ENCODE measurements at places on chromosomes 2 and 18.

GRCh38 chr18:58337686-58338085 lies 291.2 kb downstream of the ALPK2 start:
- DNase-seq = no peak

DNA sequence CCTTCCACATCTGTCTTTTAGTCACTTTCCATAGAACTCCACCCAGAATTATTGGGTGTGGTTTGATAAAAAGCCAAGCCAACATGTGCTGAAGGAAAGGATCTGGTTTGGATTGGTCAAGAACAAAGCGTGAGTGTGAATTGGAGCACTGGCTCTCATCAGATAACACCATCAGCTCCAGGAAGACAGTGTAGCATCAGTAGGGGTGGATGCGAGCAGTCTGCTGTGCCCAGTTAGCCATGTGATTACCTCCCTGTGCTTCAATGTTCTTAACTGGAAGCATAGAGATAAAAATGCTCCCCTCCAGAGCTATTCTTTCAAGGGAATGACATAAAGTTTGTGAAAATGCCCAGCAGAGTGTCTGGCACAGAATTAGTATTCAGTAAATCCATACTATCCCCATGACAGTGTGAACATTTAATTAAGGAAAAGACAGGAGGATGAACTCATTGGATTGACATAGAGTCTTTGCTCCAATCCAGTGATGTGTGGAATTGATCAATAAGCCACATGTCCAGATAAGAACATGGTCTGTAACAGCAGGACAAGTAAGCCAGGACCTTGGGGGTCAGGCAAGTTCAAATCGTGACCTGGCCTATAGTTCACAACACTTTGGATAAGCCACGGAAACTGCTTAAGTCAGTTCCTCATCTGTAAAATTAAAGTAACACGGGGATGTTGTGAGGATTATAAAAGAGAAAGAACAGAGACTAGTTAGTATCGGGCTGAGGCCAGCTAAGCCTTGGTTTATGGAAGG lies 68.0 kb downstream of the FAM124B start:
- DNase-seq = no peak

GRCh38 chr18:68848242-68848641 lies 50.4 kb downstream of the CCDC102B start:
- DNase-seq = no peak

- DNase-seq = no peak
Measured at GRCh38 chr2:58427572-58428095, 186.5 kb upstream of the FANCL start.

- DNase-seq = no peak
Measured at GRCh38 chr2:115678129-115678528, 1235.7 kb downstream of the DPP10 start.

GRCh38 chr2:233480490-233481202 lies 85.9 kb downstream of the USP40 start:
- no peak for DNase-seq

- DNase-seq = no peak
Measured at GRCh38 chr2:84768840-84769239, 112.0 kb downstream of the TRABD2A start.

- no peak for DNase-seq
Measured at GRCh38 chr2:30636311-30636710, 170.9 kb downstream of the CAPN13 start.

DNA sequence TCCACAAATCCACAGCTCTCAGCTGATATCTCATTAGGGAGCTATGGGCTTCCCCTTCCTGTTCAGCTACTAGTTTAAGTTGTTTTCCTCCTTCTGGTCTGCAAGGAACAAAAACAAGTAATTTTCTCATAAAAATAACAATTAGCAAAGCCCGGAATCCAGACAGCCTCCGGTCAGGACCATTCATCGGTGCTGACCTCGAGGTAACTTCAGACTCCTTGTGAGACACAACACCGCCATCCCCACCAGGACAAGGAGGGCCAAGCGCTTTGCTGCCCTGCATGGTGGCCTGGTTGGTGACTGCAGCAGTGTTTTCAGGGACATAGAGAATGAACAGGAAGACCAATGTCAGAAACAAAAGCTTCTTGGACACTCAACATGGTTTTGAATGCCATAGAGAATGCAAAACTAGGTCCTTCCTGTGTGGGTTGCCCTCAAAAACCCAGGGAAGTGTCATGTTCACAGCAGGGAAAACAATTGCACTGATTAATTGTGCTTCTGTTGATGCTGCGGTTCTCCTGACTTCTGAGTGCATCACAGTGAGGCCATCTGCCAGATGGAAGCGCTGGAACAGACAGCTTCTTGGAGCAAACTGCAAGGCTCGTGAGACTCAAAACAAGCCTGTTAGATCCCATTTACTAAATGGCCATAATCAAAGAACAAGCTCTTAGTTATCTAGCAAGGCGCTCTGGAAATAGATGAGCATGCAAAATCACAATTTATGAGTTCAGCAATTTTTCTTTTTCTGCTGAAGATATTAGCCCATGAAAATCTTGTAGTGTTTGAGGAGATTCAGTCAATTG lies 77.1 kb downstream of the HS1BP3 start:
- DNase-seq = no peak

DNA sequence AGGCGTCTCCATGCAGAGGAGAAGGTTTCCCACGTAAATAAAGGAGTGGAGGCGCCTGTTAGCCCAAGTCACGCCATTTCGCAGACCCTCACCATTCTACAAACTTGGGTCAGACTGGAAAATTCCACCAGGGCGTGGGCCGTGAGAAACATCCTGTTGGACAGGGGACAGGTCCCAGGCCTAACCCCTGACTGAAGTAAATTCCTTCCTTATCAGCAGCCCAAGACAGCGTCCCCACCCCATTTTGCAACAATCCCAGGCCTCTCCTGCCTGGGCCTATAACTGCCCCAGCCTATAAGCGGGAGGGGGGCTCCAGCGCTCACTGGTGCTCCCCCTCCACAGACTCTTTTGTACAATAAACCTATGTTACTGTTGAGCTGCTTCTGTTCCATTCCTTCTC lies 57.3 kb upstream of the CBLN2 start:
- no peak for DNase-seq

Data from left ventricle myocardium inferior (tissue), 1 donor.